ENCODE measurements at places on chromosomes 12 and 14.
A peak's percentile ranks its signal among the peaks of the same experiment; 100 is the strongest.

GRCh38 chr12:68180792-68181744 lies 21.5 kb upstream of the IFNG start:
- DNase-seq, result peak; percentile 26

DNA sequence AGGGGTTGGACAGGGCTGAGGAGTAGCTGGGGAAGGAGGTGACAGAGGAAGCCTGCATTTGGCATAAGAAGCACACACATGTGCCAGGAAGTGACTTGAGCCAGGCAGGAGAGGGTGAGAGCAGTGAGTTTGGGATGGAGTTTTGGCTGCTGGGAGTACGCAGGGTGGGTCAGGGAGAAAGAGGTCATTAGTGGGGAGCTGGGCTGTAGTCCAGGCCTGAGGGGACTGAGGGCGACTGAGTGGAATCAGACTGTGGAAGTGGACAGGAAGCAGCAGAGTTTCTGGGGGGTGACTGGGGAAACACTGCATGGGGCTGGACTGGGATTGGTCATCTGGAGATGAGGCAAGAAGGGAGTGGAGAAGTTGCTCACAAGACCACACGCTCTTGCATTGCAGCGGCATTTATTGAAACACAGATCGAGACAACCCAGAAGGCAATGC lies 7.6 kb downstream of the KRT85 start:
- DNase-seq, result no peak

DNA sequence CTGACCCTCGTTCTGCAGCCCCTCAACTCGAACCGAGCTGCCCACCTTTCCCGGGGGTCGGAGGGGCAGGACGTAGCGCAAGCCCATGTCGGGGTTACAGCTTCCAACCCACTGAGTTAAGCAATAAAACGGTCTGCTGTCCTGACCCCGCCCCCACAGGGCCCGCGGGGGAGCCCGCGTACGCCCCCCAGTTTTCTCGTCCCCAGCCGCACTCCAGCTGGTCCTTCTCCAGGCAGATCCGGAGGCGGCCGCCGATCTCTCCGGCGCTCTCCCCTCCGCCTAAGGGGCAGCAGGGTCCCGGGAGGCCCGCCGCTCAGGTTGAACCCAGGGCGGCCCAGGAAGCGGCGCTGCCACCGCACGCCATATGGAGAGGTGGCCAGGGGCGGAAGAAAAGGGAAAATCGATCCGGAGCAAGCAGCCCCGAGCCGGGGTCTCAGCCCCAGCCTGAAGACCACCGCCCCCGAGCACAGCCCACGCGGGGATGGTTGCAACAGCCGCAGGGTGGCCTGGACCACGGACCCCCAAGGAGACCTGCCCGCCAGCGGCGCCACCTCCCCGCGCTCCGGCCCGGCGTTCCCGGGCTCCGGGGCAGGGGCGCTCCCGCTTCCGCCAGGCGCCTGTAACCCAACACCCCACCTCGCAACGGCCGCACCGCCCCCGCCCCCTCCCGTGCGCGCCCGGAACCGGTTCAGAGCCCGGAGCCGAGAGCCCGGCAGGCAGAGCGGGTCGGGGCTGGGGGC lies 760 bp downstream of the ACTN1 start:
- DNase-seq, result no peak

DNA sequence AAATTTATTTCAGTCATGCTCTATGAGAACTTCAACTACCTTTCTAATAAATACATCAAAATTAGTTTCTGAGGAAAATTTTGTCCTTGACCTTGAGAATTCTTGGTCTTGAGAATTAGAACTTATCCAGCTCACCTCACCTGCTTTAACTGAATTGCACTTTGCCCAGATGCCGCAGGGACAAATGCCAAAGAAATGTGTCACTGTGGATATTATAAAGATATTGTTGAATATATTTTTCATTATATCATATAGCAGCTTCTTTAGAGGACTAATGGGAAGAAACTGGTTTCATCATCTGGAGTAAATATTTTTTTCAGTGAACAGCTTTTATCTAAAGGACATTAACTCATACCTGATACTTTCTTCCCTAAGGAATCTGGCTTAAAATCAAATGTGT lies 54.1 kb downstream of the LRP6 start:
- no peak for DNase-seq

- no peak for DNase-seq
These were observed 211.7 kb upstream of the FKBP4 start for GRCh38 chr12:2583091-2583497.

Measured in NCI-H187 treated with DMSO at 0.1 percent for 48 hours (cell line).